ENCODE measurements at places on chromosomes 13 and 19.

- peak overlapping the region; percentile 73 for H3K4me3 ChIP-seq
- H3K27me3 ChIP-seq, result no peaks in the 10 kb centered on the region
- no peak for DNase-seq
- H3K4me1 ChIP-seq, result 0 out of 2 replicates have a peak, but pooled peaks cover 3% of the 10 kb centered on the region
- peak overlapping the region; percentile 75 for H3K27ac ChIP-seq
These were observed 12.6 kb upstream of the ZNF414 start for GRCh38 chr19:8526345-8527091.

DNA sequence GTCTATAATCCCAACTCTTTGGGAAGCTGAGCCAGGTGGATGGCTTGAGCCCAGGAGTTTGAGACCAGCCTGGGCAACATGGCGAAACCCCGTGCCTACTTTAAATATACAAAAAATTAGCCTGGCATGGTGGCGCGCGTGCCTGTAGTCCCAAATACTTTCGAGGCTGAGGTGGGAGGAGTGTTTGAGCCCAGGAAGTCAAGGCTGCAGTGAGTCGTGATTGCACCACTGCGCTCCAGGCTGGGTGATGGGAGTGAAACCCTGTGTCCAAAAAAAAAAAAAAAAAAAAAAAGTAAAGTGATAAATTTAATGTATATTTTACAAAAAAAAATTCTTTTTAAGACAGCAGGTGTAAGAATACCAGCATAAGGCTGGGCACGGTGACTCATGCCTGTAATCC lies 17.6 kb downstream of the TMEM38A start:
- H3K27me3 ChIP-seq, result no peaks in the 10 kb centered on the region
- H3K36me3 ChIP-seq, result no peaks in the 10 kb centered on the region
- no peaks in the 10 kb centered on the region for H3K4me1 ChIP-seq
- no peak overlapping the region for H3K27ac ChIP-seq
- DNase-seq, result no peak

DNA sequence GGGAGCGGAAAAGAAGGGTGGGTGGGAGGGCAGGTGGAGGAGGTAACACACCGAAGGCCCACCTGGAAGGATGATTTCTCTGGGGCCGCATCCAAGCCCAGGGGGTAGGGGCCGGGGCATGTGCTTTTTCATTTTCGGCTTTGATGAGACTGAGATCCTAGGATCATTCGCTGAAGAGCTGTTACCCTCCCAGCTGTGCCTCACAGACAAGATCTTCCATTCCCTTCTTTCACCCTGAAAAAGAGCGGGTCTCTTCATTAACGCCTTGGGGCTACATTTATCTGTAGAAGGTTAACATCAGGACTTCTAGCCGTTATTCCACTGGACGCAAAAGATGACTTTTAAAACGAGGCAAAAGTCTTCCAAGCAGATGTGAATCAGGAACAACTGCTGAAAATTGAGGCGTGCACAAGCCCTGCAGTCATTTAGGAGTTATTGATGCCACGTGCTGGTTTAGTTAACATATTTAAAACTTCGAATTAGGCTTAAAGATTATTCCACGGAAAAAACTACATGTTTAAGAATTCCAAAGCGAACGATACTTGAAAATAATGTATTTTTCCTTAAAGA lies 1.1 kb downstream of the LMO7 start:
- H3K27ac ChIP-seq, result no peak overlapping the region
- H3K36me3 ChIP-seq, result no peaks in the 10 kb centered on the region
- peak overlapping the region; percentile 35 for H3K4me3 ChIP-seq
- no peaks in the 10 kb centered on the region for H3K27me3 ChIP-seq
- no peaks in the 10 kb centered on the region for H3K4me1 ChIP-seq

DNA sequence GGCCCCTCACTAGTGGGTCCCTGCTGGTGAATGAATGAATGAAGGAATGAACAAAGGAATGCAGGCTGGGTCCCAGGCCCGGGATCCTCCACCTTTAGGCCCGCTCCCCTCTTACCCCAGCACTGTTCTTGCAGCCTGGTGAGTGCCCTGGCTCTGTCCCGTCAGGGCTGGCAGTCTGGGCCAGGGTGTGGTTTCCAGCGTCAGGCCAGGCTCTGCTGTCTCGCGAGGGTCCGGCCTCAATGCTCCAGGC lies 317 bp downstream of the LYL1 start:
- peaks cover 9% of the 10 kb centered on the region for H3K4me1 ChIP-seq
- H3K4me3 ChIP-seq, result peak overlapping the region; percentile 18
- H3K27me3 ChIP-seq, result no peaks in the 10 kb centered on the region
- 0 out of 2 replicates have a peak, but pooled peaks cover under 1% of the 10 kb centered on the region for H3K36me3 ChIP-seq

- H3K36me3 ChIP-seq, result no peaks in the 10 kb centered on the region
- peaks cover 20% of the 10 kb centered on the region for H3K4me1 ChIP-seq
- H3K4me3 ChIP-seq, result no peak overlapping the region
- peak overlapping the region; percentile 57 for H3K27ac ChIP-seq
These were observed 115.1 kb upstream of the CACNA1A start for GRCh38 chr19:13621413-13621812.

DNA sequence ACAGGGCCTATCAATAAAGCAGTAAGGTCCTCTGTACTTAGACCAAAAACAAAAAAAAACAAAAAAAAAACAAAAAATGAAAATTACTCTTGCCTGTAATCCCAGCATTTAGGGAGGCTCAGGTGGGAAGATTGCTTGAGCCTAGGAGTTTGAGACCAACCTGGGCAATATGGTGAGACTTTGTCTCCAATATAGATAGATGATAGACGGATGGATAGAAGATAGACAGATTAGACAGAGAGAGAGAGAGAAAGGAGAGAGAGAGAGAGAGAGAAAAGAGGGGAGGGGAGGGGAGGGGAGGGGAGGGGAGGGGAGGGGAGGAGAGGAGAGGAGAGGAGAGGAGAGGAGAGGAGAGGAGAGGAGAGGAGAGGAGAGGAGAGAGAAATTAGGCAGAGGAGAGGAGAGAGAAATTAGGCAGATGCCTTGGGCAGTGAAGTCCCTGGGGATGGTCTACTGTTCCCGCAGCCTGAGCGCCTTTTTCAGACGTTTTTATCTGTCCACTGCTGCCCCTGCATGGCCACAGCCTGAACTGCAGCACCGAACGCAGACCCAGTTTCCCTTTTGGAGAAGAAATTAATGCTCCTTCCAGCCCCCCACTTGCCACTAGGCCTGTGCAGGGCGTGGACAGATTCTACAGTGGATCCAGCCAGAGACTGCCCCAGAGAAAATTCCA lies 9.8 kb upstream of the ZNF627 start:
- no peaks in the 10 kb centered on the region for H3K4me1 ChIP-seq
- peak overlapping the region; percentile 18 for H3K4me3 ChIP-seq
- no peaks in the 10 kb centered on the region for H3K36me3 ChIP-seq
- no peak overlapping the region for H3K27ac ChIP-seq

DNA sequence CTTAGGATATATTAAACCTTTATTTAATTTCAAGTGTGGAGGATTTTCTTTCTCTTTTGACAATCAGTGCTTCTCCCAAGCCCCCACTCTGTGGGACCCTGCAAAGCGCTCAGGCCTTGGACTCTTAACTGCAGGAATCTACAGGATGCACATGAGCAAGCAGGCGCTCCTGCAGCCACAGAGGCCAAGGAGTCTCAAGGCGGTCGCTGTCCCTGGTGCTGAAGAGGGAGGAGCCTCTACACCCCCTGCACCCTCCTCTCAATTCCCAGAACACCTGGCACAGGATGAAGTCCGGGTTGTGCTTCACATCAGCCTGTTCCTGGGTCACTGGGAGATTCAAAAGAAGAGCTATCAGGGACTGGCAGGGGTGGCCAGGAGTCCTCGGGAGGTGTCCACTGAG lies 13.5 kb downstream of the OR10H4 start:
- no peak overlapping the region for H3K27ac ChIP-seq
- no peak overlapping the region for H3K4me3 ChIP-seq
- H3K27me3 ChIP-seq, result no peaks in the 10 kb centered on the region
- H3K4me1 ChIP-seq, result no peaks in the 10 kb centered on the region

All from Panc1 (cell line).